ENCODE measurements at places on chromosomes 16 and 17.

GRCh38 chr17:12395733-12396354 lies 269.8 kb upstream of the MYOCD start:
- peak; percentile 31 for DNase-seq

- DNase-seq: no peak
Observed at GRCh38 chr16:29141586-29142324, 156.9 kb downstream of the LAT start.

DNA sequence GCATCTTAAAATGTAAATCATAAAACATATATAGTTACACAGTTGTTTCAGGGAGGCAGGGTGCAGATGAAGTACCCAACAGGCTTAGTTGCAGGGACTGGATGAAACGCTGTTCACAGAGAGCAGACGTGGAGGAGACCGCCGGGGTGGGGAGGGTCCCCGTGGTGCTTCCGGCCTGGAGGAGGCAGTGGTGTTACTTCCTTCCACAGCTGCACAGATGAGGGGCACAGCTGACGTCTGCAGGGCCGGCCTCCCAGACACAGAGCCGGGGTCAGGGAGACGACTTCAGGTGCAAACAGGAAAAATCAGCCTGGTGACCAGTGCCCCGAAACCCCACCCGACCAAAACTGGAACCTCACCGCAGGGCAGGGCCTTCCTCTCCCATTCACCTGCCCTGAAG lies 17.1 kb downstream of the SPIRE2 start:
- DNase-seq: no peak

DNA sequence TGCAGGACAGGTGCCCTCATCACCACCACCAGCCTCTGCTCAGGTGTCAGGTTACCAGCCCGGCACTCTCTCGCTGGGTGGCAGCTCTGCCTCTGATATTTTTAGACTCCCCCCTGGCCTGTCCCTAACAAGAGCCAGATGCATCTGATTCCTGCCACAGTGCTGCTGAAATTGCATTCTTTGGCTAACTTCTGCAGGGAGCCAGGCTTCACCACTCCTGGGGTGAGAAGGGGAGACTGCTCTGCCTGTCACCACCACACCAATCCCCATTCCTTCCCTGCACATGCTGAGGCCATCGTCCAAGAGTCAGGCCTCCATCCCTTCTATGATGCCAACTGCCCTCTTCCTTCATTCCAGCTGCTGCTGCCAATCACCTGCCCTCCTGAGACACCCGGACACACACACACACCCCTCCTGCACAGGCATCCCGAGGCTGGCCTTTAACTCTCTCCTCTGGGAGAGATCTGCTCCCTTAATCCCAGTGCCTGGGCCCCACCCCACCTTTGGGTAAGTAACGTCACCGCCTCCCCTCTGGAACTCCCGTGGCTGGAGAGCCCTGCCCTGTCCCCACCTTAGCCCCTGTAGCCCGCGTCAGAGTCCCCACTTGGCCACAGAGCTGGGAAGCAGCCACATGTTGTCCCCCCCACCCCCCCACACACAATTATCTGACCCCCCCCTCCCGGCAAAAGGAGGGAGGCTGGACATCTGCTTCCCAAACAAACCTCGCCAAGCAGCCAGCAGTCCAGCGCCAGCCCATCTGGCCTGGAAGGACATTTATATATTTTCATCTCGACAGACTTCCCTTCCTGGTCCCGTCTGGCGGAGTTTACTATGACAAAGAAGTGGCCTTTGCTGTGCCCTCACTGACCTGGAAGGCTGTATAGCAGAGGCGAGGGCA lies 2.8 kb downstream of the EMP2 start:
- DNase-seq: peak; percentile 58

GRCh38 chr16:11734025-11734652 lies 8.5 kb downstream of the TXNDC11 start:
- DNase-seq: no peak

DNA sequence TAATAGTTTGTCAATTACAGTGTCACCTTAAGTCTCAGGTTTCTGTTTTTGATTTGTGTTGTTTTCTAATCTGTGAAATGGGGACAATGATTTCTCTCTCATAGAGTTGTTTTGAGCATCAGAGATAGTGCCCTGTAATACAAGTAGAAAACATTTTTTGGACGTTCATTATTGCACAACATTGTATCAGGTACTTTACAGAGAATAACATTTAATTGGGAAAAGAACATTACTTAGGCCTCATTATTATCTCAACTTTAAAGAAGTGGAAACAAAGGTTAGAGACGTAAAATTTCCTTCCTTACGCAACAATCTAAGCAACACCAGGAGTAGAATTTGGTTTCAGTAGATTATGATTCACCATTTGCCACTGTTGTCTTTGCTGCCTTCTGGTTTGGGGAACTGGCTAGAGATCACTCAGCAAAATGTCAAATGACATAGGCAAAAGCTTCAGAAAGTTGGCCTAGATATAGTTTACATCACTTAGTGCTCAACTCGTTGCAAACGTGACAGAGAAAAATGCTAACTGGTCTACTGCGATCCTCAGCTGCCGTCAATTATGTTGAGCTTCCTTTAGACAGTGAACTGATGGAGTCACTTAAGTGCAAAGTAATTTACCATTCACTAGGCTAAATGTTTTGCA lies 1026.8 kb downstream of the CDH11 start:
- no peak for DNase-seq

Data from SK-N-SH (cell line).